ENCODE measurements at places on chromosomes 4 and X.

- no peak overlapping the region for H3K4me3 ChIP-seq
- H3K27ac ChIP-seq = no peak overlapping the region
- DNase-seq = no peak
- no peaks in the 10 kb centered on the region for H3K27me3 ChIP-seq
- no peaks in the 10 kb centered on the region for H3K4me1 ChIP-seq
Measured at GRCh38 chr4:19455196-19455595, 796.5 kb upstream of the SLIT2 start.

GRCh38 chr4:88097781-88098180, 60.7 kb downstream of the ABCG2 start:
- H3K4me3 ChIP-seq = no peak overlapping the region
- DNase-seq = no peak
- peaks cover 9% of the 10 kb centered on the region for H3K4me1 ChIP-seq
- no peak overlapping the region for H3K27ac ChIP-seq
- no peaks in the 10 kb centered on the region for H3K27me3 ChIP-seq
- H3K36me3 ChIP-seq = no peaks in the 10 kb centered on the region

GRCh38 chr4:184274286-184274951, 56.7 kb upstream of the ENPP6 start:
- no peak overlapping the region for H3K4me3 ChIP-seq
- H3K27me3 ChIP-seq = no peaks in the 10 kb centered on the region
- DNase-seq = no peak
- no peaks in the 10 kb centered on the region for H3K4me1 ChIP-seq
- H3K36me3 ChIP-seq = no peaks in the 10 kb centered on the region
- H3K27ac ChIP-seq = no peak overlapping the region

GRCh38 chr4:137601934-137602333, 69.6 kb upstream of the PCDH18 start:
- H3K27ac ChIP-seq = no peak overlapping the region
- H3K36me3 ChIP-seq = no peaks in the 10 kb centered on the region
- no peak overlapping the region for H3K4me3 ChIP-seq
- DNase-seq = no peak
- H3K27me3 ChIP-seq = no peaks in the 10 kb centered on the region

- H3K4me1 ChIP-seq = no peaks in the 10 kb centered on the region
- H3K27ac ChIP-seq = no peak overlapping the region
- no peak overlapping the region for H3K4me3 ChIP-seq
- H3K36me3 ChIP-seq = no peaks in the 10 kb centered on the region
Measured at GRCh38 chr4:176359590-176359989, 39.8 kb downstream of the SPCS3 start.

- no peaks in the 10 kb centered on the region for H3K27me3 ChIP-seq
- no peak overlapping the region for H3K4me3 ChIP-seq
- no peak for DNase-seq
- H3K27ac ChIP-seq = no peak overlapping the region
- H3K4me1 ChIP-seq = peaks cover 28% of the 10 kb centered on the region
Measured at GRCh38 chr4:155408796-155409195, 32.0 kb upstream of the MAP9 start.

DNA sequence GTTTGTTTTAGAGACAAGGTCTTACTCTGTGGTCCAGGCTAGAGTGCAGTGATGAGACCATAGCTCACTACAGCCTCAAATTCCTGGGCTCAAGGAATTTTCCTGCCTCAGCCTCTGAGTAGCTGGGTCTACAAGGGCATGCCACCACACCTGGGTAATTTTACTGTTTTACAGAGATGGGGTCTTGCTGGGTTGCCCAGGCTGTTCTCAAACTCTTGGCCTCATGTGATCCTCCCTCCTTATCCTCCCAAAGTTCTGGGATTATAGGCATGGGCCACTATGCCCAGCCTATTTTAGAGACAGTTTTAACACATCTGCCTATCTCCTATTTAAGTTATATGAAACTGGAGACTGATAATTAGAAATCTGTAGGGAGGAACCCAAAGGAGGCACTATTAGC, 53.8 kb downstream of the SPRY1 start:
- H3K4me3 ChIP-seq = no peak overlapping the region
- H3K4me1 ChIP-seq = no peaks in the 10 kb centered on the region
- DNase-seq = no peak
- no peak overlapping the region for H3K27ac ChIP-seq
- no peaks in the 10 kb centered on the region for H3K36me3 ChIP-seq

DNA sequence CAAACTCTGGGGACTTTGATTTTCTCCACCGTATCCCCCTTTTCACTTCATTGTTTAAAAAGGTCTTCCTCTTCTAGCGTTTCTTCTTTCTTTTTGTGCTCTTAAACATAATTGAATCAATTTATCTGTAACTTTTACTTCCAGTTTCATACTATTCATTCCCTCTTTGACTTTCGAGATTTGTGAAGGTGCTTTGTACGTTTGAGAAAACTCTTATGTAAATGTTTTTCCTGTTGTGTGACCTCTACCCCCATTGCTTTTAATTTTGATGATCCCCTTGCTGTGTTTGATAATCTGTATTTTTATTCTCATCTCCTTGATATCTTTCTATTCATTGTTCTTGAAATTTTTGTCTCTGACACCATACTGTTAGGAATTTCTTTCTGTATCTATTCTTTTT, 4.8 kb downstream of the USP38 start:
- H3K27ac ChIP-seq = no peak overlapping the region
- H3K36me3 ChIP-seq = peaks cover 7% of the 10 kb centered on the region
- peaks cover 24% of the 10 kb centered on the region for H3K4me1 ChIP-seq
- H3K4me3 ChIP-seq = no peak overlapping the region
- no peak for DNase-seq

DNA sequence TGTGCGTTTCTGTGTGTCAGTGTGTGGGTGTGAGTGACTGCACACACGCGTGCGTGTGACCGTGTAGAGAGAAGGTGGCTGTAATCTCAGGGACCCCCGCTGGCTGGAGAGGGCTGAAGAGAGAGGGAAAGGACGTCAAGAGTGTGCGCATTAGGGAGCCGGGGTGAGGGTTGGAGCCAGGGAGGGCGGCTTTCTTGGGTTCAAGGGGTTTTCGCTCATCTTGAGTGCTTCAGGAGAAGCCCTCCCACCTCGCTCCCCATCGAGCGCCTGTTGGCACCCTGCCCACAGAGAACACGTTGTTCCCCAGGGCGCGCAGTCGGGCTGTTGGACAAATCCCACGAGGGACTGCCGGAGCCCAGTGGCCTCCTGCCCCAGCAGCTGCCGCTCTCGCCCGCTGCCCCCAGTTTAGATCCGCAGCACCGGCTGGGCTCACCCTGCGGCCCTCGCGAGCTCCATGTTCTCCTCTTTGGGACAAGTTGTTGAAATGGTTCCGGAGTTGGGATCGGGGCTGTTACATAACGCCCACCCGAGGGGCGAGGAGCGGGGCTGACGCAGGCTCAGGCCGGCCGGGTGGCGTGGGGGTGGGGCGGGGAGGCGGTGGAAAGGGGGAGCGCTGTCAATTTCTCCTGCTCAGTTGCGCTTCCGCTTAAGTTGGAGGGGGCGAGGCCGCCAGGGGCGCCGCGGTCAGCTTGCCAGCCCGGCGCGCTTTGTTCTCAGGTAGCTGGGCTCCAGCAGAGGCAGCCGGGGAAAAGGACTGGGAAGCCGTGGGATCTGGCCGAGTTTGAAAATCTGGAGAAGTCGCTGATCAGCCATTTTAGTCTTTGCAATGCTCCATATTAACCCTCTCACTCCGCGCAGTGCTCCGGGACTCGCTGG, 1.6 kb downstream of the GRIA2 start:
- H3K36me3 ChIP-seq = no peaks in the 10 kb centered on the region
- H3K27ac ChIP-seq = peak overlapping the region; percentile 88
- no peaks in the 10 kb centered on the region for H3K27me3 ChIP-seq
- no peak for DNase-seq
- peak overlapping the region; percentile 84 for H3K4me3 ChIP-seq
- H3K4me1 ChIP-seq = no peaks in the 10 kb centered on the region

- H3K36me3 ChIP-seq = no peaks in the 10 kb centered on the region
- no peak overlapping the region for H3K4me3 ChIP-seq
- H3K4me1 ChIP-seq = no peaks in the 10 kb centered on the region
- no peak for DNase-seq
- H3K27ac ChIP-seq = no peak overlapping the region
Measured at GRCh38 chr4:159046683-159047082, 56.2 kb upstream of the RAPGEF2 start.
